ENCODE measurements at places on chromosomes 1 and 21.

DNA sequence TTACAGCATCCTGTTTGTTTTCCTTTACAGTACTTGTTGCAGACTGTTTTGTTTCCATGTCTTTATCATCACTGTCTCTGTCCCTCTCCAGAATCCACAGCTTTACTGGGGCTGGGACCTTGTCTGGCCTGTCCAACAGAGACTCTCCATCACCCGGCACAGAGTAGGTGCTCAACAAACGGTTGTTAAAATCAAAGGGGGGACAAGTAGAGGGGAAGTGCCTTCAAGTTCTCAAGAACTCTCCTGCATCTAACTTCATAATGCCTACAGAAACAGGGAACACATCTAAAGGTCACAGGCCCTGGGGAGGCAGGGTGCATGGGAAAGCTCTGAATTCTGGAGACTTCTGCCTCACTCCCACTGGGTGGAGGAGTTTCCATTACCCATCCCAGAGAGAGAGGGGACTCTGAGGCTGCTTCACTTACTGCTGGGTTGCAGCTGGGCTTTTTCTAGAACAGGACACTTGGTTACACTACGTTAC, 2.3 kb upstream of the ECE1 start:
- DNase-seq = no peak

- DNase-seq = no peak
Observed at GRCh38 chr21:36981977-36982700, 15.7 kb upstream of the HLCS start.

GRCh38 chr21:41374177-41374712, 12.4 kb downstream of the MX2 start:
- no peak for DNase-seq

DNA sequence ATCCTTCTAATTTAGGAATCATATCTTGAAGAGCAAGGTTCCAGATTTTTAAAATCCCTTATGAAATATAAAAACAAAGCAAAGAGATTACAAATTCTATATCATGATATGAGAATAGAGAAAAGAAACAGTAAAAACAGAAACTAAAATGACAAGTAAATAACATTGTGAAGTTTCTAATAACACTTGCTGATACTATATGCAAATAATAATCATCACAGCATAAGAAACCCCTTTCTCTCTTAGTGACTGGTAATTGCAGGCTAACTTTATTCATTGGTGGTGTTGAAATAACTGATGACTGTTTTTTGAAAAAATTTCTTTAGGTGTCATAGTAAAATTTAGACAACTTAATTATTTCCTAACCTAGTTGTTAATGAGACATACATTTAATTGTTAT, 281.6 kb downstream of the PLA2G4A start:
- DNase-seq = no peak

DNA sequence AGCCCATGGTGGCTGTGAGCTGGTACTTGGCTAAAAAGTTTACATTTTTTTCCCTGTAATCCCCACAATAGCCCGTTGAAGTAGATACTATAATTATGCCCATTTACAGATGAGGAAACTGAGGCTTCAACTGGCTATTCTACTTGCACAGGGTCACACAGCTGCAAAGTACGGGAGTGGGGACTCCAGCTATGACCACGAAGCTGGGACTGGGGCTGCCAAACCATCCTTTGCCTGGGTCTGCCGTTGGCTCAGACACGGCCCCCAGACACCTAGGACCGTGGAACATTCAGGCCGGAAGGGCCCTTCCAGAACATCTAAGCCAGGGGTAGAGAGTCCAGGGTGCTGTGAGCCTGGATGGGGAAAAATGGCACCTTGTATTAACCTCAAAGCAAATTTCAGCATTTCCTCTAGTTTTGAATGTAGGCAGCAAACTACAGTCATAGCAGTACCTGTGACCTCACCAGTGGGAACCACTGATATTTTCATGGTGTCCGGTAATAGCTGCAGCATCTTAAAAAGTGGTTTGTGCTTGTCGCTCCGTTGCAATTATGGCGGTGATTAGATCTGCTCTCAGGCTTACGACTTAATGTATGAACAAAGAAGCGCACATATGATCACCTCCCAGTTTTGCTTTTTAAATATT, 4.3 kb downstream of the TP73 start:
- no peak for DNase-seq

GRCh38 chr1:210335001-210335400, 6.3 kb downstream of the HHAT start:
- DNase-seq = no peak

DNA sequence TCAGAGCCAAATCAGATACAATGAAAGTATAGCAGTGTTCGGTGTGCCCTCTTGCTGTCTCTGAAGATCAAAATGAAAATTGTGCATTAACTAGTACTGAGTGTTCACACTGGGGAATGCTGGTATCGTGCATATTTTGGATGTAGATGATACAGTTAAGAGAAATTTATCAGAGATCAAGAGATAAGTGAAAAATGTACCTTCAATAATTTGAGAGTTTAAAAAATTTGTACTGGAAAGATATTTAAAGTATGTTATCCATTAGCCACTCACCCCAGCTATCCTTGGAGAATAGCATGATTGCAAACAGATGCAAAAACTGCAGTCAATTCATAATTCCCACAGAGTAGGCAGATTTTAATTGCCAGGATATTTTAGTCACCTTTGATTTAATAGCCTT, 56.4 kb downstream of the GREM2 start:
- no peak for DNase-seq

GRCh38 chr1:32208891-32209328, at the start of gene DCDC2B:
TSS of gene DCDC2B (plus strand) at chr1:32209089. CDS start at chr1:32209094, 5 bp downstream.
- no peak for DNase-seq

GRCh38 chr1:219324171-219324570, 150.5 kb downstream of the LYPLAL1 start:
- DNase-seq = no peak

DNA sequence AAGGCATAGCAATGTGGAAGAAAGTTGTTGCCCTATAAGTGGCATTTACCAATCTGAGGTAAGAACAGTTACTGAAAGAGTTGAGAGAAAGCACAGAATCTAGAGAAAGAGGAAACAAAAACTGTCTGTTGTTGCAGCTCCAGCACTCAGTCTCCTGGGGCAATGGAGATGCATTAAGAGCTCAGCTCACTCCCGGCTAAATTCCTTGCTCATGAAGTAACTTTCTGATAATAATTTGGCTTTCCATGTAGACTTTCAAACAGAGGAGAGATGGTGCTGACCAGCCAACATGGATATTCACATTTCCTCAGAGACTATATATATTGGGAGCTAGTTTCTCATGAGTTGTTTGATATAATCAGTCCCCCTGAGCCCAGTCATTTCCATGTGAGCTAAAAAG, 135.3 kb downstream of the GDAP2 start:
- DNase-seq = peak; percentile 44

DNA sequence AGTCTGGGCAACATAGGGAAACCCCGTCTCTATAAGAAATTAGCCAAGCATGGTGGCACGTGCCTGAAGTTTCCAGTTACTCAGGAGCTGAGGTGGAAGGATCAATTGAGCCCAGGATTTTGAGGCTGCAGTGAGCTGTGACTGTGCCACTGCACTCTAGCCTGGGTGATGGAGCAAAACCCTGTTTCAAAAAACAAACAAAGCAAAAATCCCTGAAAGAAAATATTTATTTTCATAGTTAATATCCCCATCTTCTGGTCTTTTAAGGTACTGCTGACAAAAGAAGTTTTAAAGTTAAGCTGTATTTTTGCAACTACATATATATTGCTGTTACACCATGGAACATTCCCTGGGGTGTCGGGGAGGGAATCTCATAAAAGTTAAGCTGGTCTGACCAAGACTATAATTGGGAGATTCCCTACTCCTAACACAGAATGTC, 26.0 kb downstream of the VAMP4 start:
- no peak for DNase-seq

DNA sequence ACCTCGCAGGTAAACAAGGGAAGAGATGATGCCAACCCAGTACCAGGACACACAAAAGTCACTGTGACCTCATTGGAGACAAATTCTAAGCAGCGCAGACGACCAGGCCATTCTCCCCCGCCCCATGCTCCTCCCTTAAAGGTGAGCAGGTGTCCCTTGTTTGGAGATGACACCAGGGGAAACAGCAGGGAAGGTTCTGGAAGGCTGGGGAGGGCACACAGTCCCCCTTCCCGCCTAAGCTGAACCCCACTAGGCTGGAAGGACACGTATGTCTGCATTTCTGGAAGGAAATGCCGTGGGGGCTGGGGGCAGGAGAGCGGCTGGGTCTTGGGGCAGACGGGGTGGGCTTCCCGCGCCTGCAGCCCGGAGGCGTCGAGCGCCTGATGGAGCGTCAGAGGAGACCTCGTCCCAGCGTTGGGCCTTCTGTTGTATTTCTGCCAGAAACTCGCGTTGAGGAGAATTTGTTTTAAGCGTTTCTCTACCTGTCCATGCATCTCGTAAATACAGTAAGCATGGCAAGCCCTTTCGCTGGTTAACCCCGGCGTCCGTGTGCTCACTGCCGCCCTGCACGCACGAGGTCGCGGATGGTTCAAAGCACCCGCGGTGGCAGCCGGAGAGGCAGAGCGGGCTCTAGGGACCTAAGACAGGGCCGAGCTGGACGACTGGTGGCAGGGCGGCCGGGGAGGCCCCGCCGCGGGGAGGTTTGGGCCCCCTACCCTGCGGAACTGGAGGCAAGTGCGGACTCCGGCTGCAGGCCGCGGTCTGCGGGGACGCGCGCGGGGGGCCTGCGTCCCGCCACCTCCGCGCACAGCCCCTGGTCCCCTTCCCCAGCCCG, 1.2 kb upstream of the LHX4 start:
- no peak for DNase-seq

DNA sequence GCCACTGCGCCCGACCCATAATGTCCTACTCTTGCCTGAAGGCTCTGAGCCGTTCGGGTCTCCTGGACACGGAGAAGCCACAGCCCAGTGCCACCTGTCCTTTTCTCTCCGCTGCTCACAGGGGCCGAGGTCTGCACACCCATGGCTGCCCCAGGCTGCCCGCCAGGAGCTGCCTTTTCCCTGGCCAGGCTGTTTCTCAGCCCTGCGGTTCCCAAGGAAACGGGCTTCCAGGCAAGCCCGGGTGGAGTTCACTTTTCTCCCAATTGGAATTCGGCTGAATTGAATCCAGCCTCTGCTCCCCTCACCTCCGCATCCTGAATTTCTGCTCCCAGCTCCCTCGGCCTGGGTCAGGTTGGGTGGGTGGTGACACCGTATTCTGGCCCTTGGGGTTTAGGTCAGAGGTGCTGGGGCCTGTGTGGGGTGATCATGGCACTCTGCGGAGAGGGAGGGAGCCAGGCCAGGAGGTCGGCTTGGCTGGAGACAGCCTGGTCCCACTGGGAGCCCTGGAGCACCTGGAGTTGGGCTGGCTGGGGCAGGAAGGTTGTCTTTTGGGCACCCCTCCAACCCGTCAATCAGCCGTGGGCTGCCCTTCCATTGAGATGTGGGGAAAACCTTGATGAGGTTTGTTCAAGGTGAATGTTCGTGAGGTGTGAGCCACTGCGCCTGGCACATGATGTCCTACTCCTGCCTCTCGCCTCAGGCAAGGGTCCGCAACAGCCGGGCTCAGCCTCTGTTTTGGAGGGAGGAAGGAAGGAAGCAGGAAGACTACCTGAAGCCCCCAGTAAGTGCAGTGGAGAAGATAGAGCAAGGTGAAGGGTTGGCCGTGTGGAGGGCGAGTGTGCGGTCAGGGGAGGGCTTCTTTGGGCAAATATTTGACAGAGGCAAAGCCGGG, 25.1 kb downstream of the RRP1 start:
- no peak for DNase-seq

GRCh38 chr1:155570593-155570990, 8.0 kb upstream of the ASH1L start:
- DNase-seq = no peak

GRCh38 chr1:33943978-33944377, 80.1 kb downstream of the HMGB4 start:
- no peak for DNase-seq

- no peak for DNase-seq
Observed at GRCh38 chr1:220579317-220579716, 51.4 kb downstream of the MARK1 start.

- peak; percentile 76 for DNase-seq
Observed at GRCh38 chr1:183956559-183957188, 80.9 kb downstream of the COLGALT2 start.

DNA sequence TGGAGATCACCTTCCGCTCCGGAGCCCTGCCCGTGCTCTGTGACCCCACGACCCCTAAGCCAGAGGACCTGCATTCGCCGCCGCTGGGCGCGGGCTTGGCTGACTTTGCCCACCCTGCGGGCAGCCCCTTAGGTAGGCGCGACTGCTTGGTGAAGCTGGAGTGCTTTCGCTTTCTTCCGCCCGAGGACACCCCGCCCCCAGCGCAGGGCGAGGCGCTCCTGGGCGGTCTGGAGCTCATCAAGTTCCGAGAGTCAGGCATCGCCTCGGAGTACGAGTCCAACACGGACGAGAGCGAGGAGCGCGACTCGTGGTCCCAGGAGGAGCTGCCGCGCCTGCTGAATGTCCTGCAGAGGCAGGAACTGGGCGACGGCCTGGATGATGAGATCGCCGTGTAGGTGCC, 9.6 kb downstream of the SPATA46 start:
- DNase-seq = no peak

GRCh38 chr1:223355699-223356098, 8.3 kb downstream of the SUSD4 start:
- no peak for DNase-seq

GRCh38 chr1:8431019-8431418, 113.1 kb downstream of the SLC45A1 start:
- DNase-seq = no peak

GRCh38 chr1:172352435-172352834, 68.0 kb upstream of the C1orf105 start:
- no peak for DNase-seq

GRCh38 chr1:243336163-243336562, 80.3 kb downstream of the SDCCAG8 start:
- DNase-seq = no peak

DNA sequence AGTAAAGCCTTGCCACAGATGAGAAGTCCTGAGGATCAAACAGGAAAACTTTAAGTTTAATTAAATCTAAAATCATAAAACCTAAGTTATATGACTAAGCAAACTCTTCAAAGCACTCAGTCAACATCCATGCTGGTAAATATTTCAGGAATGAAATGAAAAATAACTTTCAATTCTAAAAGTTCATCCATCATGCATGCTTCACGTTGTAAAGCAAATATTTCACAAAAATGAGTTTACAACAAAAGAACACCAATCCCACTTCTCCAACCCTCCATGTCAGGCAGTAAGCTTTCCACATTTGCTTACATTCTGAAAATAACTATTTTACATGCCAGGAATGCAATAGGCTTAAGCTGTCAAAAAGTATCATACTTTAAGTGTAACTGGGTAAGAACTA, 16.8 kb downstream of the APP start:
- no peak for DNase-seq

Data from GM04503 (cell line).